ENCODE measurements at places on chromosomes 12 and 14.

DNA sequence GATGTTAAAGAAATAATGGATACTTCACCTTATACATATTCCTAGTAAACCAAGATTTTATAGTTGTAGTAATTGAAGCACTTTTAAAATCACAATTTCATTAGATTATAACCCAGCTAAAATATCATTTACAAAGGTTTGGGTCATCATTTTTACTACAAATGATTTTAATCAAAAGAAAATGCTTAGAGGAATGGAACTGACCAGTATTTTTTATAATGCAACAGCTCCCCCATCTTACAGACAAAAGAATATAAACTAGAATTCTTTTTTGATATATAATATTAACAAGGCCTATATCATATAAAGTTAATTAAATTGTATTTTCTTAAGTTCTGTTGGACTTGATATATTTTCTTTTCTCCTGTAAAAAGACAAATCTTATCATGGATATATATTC, 20.4 kb upstream of the LRFN5 start:
- DNase-seq = no peak

GRCh38 chr12:25859976-25860375, 98.5 kb upstream of the RASSF8 start:
- no peak for DNase-seq

- no peak for DNase-seq
Measured at GRCh38 chr12:109798691-109799090, 34.5 kb downstream of the TRPV4 start.

DNA sequence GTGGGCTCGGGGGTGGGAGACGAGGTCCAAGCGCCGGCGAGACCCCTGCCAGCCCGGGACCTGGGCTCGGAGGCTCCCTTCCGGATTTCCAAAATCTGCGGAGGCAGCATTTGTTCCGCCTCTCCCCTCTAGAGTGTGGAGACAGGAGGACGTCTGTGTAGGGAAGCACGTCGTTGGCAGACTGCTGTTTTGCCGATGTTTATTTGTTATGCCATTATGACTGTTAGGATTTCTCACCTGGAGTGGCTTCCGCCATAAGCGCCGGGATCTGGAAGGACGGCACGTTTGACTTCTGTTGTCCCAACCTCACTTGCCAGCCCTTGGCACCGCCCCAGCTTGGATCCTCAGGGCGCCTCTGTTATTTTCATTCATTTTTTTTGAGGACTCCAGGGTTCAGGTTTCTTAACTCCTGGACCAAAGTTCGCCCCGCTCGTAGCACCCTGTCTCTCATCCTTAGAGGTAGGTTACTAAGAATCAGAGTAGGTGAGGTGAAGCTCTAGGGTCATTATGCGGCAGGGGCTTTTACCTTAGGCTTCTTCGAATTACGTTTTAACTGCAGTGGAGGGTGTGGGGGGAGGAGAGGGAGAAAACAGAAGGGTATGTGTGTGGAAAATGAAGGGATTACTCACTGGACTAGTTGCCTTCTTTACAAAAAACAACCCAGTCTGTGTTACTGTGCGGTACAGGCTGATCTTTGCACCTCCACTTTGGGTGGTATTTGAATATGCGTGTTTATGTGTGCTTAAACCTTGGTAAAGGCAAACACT, 547 bp upstream of the PYGL start:
- DNase-seq = no peak

GRCh38 chr12:6942331-6942665, 1.3 kb upstream of the RNU7-1 start:
- DNase-seq = no peak

GRCh38 chr14:104856157-104856868, 8.8 kb upstream of the CEP170B start:
- DNase-seq = no peak

DNA sequence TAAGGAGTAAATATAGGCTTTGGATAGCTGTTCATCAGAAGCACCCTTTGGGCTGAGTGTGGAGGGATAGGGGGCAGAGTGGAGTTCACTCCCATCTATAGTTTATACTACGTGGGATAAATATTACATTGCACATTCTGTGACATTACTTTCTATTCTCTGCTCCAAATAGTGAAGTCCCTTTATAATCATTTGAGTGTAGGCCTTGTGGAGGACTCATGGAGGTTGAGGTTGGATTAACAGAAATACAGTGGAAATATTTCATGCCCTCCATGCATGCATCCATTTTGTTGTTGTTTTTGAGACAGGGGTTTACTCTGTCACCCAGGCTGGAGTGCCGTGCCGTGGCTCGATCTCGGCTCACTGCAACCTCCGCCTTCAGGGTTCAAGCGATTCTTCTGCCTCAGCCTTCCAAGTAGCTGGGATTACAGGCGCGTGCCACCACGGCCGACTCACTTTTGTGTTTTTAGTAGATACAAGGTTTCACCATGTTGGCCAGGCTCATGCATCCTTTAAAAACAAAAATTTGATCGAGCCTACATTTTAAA, 1.4 kb downstream of the CHPT1 start:
- no peak for DNase-seq

DNA sequence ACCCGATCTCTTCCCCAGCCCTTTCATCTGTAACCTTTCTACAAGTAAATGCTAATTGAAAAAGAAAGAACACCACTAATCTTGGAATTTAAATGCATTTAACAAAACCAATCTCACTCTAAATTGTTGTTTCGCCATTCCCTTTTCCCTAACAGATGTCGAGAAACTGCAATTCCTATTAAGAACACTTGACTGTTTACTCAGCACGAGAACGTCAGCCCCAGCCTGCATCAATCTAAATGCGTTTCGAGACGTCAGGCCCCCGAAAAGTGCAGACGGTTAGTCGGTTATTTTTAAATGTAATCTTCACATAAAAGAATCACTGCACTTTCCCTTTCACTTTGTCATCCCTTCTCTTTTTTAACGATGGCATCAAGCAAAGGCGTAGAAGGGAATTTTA, 837.6 kb downstream of the VRK1 start:
- DNase-seq = peak; percentile 4

- DNase-seq = no peak
Measured at GRCh38 chr14:42523666-42524065, 917.0 kb downstream of the LRFN5 start.

GRCh38 chr14:102985665-102986064, 63.2 kb downstream of the AMN start:
- DNase-seq = no peak

DNA sequence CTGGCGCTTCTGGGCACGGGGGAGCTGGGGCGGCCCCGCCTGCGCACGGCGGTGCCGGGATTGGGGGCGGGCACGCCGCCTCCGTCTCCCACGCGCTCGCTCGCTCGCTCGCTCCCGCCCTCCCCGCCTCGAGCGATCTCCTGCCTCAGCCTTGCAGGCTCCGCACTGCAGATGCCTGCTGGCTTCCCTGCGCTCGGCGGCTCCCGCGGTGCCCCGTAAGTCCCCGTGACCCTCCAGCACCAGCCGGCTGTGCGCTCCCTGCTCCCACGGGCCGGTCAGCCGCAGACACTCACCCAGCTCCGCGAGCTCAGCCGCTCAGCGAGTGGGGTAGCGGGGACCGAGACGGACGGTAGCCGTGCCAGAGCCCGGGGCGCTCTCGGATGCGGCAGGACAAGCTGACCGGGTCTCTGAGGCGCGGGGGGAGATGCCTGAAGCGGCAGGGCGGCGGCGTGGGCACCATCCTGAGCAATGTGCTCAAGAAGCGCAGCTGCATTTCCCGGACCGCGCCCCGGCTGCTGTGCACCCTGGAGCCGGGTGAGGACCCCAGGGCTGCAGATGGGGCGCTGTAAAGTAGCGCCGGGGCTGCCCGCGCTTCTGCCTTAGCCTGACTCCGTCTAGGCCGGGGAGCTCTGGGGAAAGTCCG, at the start of gene TBC1D30:
TSS of gene TBC1D30 (plus strand) at position 148 of the 643 bp plus-strand sequence. CDS start at position 381, 233 bp downstream.
- no peak for DNase-seq

GRCh38 chr12:65367396-65367795, 88.9 kb downstream of the MSRB3 start:
- DNase-seq = no peak

DNA sequence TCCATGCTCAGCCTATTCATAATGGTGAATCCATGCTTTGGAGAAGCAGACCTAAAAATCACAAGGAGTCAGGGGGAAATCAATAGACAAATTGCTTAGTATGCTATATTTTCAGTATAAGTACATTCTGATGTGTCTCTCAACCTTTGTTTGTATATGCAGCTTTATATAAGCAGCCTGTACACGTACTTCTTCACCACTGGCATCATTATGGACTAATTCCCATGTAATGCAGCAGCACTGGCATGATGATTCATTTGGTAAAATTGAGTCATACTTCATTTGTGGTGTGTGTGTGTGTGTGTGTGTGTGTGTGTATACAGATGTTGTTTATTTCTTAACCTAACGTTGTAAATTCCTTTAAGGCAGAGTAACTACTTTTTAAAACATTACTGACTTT, 10.9 kb downstream of the DCP1B start:
- no peak for DNase-seq

- DNase-seq = no peak
Measured at GRCh38 chr12:75774261-75775052, 257.1 kb downstream of the PHLDA1 start.

DNA sequence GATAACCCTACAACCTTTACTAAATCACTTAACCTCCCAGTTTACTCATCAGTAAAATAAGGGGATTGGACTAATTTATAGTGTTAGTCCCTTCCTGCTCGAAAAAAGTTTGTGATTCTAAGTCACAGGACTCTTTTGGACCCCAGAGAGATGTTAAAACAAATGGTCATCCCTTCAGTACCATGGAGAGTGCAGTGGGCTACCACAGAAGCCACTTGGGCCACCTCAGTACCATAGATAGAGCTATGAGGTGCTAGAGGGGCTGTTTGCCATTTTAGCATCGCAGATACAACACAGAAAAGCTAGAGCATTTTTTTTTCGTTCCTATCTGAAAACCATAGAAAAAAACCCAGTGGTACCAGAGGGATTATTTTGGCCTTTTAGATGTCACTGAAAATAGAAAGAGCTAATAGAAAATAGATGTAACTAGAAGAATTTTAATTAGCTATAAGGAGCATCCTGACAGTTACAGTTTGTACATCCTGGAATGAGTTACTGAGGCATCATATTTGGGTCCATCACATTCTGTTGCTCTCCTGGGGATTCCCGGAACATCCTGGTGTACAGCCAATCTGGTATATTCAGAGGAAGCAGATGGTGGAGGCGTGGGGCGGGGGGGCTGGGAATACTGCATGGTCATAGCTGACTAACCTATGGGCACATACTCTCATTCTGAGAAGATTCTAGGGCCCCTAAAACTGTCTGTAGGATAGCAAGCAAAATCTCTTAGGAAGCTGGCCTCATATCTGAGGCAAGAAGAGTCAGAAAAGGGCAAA, 2.8 kb downstream of the ZNF219 start:
- DNase-seq = no peak

DNA sequence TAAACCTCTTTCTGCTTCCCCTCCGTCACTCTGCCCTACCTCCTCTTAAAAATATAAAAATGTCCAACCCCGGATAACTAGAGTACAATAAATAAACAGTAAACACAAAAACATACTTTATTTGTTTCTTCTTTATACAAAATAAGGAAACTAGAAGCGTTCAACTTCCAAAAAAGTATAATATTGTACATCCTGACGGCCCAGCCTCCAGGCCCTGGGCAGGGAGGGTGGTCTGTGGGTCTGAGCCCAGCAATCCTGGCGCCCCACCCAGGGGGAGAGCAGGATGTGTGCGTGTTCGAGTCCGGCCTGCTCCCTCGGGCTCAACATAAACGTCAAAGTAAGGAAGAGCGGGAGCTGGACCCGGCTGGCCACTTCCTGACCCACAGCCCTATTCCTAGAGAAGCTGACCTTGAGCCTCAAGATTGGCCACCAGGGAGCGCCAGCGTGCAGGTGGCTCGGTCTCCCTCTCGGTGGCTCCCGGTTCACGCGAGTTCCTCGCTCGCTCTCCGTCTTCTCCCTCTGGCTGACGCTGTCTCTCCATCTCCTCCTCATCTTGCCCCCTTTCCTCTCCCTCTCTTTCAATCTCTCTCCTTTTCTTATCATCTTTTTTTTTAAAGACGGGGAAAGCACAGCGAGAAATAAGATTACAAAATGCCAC, 9.4 kb downstream of the LHX5 start:
- peak; percentile 18 for DNase-seq

GRCh38 chr12:68876461-68876860, 56.5 kb downstream of the CPM start:
- DNase-seq = no peak

GRCh38 chr12:55931317-55931779, 386 bp downstream of the DGKA start:
- no peak for DNase-seq

DNA sequence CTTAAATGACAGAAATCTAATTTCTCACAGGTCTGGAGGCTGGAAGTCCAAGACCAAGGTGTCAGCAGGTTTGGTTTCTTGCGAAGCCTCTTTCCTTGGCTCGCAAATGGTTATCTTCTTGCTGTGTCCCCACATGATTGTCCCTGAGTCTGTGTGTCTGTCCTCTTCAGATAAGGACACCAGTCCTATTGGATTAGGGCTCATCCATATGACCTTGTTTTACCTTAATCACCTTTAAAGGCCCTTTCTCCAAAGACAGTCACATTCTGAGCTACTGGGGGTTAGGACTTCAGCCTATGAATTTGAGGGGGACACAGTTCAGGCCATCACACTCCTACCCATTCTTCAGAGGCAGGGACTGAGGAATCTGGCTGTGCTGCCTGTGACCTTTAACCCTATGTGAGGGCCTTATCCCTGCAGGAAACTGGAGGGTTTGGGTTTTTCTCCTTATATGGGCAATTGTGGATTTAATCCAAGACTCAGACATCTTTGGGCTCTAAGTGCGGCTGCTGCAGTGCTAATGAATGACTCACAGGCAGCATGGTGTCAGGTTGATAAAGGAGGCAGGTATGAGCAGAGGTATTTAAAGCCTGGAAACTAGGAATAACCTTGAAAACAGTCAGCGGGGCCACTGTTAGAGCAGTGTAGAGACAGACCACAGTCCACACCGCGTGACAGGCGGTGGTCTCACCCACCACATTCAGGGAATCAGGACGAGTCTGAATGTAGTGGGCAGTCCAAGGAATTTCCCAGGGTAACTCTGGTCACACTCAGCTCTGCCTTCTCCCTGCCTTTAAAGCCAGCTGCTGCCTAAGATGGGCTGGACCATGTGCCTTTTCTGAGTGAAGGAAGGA, 10.2 kb downstream of the TPCN1 start:
- no peak for DNase-seq

DNA sequence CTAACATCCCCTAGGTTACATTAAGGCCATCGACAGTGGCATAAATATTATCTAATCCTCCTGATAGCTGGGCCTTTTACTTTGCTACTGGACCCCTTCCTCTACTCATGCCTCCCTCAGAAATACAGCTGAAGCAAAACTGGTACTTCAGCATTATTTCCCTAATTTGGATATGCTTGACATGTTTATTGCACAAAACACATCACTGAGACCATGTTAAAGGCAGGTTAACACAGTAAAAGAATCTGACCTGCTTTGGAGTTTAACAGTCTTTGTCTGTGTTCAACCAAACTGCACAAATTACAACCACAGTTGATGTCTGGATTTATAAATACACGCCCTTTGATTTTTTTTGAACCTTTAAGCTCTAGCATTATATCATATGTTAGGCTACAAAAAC, 156.6 kb downstream of the FOXA1 start:
- no peak for DNase-seq
